ENCODE measurements at places on chromosomes 1 and 21.

GRCh38 chr1:5989731-5990271 lies 2.4 kb downstream of the NPHP4 start:
- no peak for DNase-seq

DNA sequence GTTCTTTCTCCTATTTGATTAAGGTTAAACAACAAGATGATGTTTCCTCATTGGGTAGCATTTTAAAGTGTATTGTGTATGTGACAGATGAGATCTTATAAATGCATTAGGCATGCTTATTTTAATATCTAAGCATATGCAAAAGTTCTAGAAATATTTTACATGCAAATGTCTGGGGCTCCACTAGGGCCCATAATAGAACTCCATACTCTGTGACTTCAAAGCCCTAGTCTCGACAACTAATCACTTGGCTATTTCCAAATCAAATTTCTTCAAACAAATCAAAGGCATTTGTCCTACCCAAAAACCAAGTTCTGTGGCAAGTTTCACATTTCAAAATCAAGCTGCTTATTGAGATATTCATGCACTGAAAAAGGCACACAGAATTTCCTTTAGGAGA lies 385.6 kb upstream of the ST6GALNAC5 start:
- no peak for DNase-seq

- DNase-seq, result no peak
Observed at GRCh38 chr1:94310570-94311270, 73.3 kb upstream of the ARHGAP29 start.

DNA sequence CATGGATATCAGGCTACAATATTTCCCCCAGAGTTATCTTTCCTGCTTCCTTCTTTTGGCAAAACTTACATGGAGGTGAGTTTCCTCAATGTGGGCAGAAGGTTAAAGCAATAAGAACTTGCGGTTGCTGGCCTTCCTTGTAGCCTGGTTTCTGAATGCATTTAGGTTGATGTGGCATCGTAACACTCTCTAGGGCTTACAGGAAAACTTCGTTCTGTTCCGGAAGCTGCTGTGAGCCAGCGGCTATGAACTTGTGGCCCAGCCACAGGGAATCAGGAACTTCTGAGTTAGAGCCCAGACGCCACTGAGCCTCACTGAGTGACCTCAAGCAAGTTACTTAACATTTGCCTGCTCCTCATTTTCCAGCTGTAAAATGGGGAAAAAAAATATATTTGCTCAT lies 623.4 kb upstream of the ADAMTS5 start:
- no peak for DNase-seq

GRCh38 chr21:35159881-35160280 lies 110.8 kb upstream of the RUNX1 start:
- no peak for DNase-seq

Data from activated CD4-positive, alpha-beta T cell treated with anti-CD3 and anti-CD28 coated beads, Interleukin-2, amount 50 U/mL, for 16 hours (primary cell).